ENCODE measurements at places on chromosomes 6 and 20. TPM values are rescaled to one million over a fixed set of nuclear protein-coding genes. Genes with fewer than 3 reads are reported as not detected.

PRR18 gene
- total RNA-seq = not detected

GRCh38 chr6:52994839-52995088 is 320 bp downstream of the GSTA4 start:
- no peak for DNase-seq

DNA sequence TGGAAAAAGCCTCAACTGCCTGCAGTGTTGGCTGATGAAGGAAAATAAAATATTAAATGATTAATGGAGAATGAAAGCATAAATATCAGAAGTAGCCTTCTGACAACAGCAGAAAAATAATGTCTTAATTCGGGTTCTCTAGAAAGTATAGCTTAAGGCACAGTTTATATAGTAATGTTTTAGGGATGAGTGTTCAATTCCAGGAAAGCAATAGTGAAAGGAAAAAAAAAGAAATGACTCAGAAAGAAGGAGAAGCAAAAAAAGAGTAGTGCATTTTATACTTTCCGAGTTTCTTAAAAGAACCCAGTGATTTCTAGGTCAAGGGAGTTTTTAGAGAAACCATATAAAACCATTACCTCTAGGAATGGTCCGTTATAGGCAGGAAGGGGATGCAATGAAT is 137.3 kb downstream of the HTR1B start:
- DNase-seq = peak; percentile 52

- DNase-seq = no peak
These were observed 234.7 kb upstream of the FKBP1C start for GRCh38 chr6:62976566-62976965.

DNA sequence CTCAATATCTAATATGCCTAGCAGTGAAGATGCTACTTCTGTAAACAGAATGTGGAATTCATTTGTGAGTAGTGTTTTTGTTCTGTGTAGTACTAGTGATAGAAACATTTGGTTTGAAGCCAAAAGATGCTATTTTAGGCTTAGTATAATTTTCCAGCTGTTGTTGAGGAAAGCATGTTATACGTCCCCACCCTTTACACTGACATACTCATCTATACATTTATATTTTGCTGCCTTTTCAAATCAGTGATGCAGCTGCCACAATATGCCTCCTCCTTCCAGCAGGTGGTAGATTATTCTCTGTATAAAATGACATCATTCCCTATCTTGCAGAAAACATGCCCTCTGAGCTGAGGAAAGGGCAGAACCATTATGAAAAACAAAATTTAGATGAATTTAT is 1217.6 kb upstream of the GJE1 start:
- no peak for DNase-seq

DNA sequence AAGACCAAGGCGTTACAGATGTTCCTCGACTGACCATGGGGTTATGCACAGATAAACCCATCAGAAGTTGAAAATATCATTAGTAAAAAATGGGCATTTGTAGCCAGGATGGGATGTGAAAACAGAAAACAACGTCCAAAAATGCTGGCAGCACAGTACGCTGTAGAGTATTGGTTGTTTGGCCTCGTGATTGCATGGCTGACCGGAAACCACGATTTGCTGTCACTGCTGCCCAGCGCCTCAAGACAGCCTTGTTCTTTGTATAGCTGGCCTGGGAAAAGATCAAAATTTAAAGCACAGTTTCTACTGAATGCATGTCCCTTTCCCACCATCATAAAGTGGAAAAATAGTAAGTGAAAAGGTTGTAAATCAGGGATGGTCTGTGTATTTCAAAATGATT is 41.9 kb downstream of the MTHFD1L start:
- DNase-seq = no peak

GRCh38 chr6:26554447-26554696 is 16.2 kb downstream of the HMGN4 start:
- DNase-seq = no peak

DNA sequence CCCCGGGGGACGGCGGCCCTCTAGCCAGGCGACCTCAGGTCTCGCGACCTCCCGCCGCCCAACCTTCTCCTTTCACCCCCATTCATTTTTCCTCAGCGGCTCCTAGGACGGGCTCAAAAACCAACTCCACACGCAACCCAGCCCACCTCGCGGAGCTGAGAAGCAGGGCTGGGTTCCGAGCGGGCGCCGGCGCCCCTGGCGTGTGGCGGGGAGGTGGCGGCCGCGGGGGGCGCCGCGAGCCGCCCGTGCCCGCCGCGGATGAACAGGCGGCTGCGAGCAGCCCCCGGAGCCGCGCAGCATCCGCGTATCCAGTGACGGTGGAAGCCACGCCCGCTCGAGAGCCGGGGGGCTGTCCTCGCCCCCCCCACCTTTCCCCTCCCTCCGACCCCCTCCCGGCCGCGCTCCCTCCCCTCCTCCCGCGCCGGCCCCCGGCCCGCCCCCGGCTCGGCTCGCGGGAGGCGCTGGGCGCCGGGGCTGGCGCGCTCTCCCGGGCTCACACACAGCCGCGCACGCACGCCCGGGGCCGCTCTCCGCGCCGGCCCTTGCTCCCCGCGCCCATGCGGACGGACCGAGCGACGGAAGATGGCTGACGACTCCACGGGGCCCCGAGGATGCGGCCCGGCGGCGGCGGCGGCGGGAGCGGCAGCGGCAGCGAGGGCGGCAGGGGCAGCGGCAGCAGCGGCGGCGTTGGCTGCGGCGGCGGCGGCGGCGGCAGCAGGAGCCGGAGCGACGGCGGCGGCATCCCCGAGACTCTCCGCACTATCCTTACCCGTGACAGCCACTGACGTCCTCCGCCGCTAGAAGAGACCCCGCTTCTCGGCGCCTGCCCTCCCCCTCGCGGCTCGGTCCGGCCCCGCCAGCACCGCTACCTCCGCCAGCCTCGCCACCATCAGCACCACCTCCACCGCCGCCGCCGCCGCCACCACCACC is at the start of gene SOBP:
Gene SOBP, plus strand, starts transcription at position 482 of the 930 bp plus-strand sequence. CDS start 500 bp downstream, outside the sequence.
- DNase-seq = peak; percentile 26

DNA sequence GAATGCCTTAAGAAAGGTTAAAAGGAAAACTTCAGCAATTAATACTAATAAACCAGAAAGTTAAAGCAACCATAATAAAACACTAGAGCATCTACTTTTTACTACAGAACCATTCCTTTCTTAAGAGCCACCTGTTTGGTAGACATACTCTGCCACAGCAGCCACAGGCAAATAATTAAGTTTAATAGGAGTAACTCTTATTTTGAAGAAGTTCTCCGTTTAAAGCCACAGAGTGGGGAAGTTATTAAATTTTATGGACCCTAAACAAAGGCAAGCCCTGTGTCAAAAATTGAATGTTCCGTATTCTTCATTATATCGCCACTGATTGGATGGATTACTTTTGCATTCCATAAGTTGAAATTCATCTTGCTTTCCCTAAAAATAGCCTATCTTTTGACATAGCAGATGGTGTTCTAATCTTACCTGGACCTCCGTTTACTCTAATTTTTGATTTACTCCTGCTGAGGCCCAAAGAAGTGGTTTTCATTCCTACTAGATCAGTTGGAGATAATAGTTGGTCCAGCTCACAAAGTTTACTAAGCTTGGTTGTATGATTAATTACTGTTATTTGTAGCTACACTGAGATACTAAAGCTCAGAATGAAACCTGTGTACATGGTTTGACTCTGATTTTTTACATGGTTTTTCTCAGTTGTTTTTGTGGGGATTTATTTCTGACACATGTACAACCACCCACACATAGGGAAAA is 140.4 kb upstream of the SUPT3H start:
- no peak for DNase-seq

- DNase-seq = no peak
These were observed 14.6 kb upstream of the ARID1B start for GRCh38 chr6:156762547-156762946.
